Left colon (tissue), 2 donors: ENCODE measurements at places on chromosomes 2 and 18. TPM values are rescaled to one million over a fixed set of nuclear protein-coding genes. Genes with fewer than 3 reads are reported as not detected.

DNA sequence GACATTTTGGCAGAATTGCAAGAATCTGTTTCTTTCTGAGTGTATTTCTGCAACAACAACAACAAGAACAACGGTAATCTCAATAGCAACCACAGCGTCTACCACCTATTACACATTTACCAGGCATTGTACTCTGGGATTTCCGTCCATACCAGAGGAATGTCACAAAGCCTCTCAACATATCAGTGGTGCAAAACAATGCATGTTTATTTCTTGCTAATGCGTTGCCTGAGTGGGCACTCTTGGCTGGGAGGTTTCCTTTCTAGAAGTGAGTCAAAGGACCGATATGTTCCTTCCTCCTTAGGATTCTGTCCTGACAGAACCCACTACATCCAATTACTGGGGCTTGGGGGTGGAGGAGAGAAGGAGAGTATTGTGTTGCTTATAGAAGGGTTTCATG, 585.6 kb downstream of the TSN start:
- no peak for DNase-seq

DNA sequence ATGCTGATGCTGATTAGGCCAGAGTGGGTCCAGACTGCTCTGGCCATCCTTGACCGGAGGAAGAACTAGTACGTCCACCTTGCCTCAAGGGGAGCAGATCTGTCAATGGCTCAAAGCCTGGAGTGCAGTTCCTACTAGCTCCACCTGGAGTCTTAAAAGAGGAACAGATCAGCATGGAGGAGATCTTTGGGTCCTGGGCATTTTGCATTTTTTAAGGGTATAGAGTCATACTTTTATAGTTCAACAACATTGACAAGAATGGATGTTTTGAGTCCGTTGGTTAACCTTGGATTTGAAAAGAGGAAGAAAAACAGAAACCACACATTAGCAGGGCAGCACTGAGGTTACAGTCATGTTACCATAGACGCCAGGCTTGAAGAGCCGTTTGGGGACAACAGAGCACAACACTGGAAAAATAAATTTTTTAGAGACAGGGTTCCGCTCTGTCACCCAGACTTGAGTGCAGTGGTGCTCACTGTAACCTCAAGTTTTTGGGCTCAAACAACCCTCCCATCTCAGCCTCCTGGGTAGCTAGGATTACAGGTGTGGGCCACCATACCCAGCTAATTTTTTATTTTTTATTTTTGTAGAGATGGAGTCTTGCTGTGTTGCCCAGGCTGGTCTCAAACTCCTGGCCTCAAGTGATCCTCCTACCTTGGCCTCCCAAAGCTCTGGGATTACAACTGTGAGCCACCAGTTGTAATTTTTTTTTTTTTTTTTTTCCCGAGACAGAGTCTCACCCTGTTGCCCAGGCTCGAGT, 78.5 kb downstream of the PRKCE start:
- DNase-seq: no peak

DNA sequence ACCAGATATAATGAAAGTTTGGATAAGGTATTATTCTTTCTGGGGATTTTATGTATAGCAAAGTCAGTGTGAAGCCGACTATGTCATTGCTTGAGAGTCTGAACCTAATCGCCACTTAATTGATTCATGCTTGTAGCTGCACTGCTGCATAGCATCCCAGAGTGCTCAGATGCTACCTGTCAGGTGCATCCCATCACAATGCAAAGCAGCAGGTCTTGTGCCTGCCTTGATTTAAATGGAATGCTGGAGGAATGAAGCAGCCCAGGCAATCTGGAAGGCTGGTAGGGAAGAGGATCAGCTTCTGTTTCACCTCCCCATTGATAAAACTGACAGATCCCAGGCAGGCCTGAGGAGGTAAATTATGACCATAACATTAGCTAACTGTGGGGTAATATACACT, 40.4 kb upstream of the ATIC start:
- DNase-seq: no peak

GRCh38 chr2:74845991-74846390, 12.1 kb downstream of the HK2 start:
- no peak for DNase-seq

DNA sequence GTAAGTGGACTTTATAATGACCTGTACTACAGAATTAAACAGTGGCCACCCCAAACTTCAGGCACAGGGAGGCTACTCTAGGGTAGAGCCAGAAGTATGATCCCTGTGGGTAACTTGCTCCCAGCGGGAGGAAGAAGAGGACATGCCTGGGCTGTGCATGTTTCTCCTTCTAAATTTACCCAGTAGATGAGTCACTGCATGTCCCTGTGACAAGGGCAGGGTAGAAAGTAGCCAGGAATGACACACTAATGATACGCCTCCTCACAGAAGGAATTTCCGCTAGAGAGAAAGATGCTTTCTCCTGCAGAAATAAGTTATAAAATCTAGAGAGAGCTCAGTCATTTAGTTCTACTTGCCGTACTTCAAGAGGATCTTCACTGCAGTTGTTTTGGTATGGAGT, 7.5 kb downstream of the ACYP2 start:
- no peak for DNase-seq

DNA sequence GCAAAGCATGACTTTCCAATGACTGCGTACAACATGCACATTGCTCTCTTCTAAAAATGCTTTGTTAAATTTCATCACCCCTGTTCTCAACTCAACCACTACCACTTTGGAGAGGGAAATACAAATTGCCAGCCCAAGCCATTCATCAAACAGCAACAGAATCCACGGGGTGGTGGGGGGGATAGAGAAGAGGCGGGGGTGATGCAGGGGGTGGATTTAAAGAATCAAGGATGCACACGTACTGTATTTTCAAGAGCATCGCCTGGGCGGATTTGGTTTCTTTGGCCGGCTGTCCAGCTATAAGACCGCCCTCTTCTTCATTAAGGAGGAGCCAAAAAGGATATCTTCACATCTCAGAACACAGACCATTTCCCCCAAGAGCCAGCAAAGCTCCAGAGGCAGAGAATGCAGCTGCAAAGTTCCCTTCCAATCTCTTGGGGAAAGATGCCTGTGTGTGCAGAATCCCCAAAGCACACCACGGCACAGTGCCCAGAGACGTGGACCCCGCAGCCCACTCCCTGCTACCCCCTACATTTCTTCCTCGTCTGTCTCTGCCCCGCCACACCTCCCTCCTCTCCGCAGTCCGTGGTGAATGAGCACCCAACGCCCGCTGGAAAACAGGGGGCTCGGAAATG, 977 bp downstream of the SLC8A1 start:
- peak; percentile 16 for DNase-seq

GRCh38 chr2:203820969-203821368, 46.6 kb upstream of the CTLA4 start:
- DNase-seq: no peak

DNA sequence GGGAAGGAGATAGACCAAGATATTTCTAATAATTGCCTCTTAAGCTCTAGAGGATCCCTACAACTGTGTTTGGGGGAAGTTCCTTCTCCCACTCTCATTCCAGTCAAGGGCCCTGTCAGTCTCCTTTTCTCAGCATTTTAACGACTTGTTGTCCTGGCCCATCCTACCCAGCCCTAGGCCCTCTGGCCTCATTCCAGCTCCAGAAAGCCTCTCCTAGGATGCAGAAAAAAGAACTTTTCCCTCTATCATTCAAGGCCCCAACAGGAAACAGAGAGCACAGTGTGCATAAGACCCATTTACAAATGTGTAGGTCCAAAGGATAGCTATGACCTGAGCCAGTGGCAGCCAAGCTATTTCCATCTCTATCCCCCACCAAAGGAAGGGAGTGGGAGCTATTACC, 14.0 kb downstream of the PKDCC start:
- DNase-seq: no peak

DNA sequence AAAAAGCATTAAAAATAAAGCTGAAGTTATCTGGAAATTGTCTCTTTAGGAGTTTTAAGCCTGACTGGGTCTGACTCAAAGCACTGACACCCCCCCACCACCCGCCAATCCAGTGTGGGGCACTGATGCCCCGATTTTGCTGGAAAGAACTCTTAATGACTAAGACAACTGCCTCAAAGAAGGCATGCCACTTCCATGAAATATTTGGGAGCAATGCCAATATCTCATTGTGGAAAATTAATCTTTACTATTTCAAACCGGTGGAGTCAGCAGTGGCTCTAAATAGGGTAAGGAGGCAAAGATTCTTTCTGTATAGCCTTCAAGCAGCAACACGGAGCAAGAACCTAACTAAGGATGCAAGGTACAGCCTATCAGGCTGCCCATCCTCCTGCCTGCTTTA, 4.5 kb downstream of the FKBP7 start:
- no peak for DNase-seq

GRCh38 chr2:85160966-85161960, 28.1 kb downstream of the TCF7L1 start:
- no peak for DNase-seq

- no peak for DNase-seq
These were observed 23.9 kb upstream of the GPR155 start for GRCh38 chr2:174510583-174511189.

- no peak for DNase-seq
These were observed 12.5 kb upstream of the HNRNPLL start for GRCh38 chr2:38615237-38615636.

DCDC2C gene
- not detected for total RNA-seq

SLC66A2 gene
- total RNA-seq: 59.4 TPM

KATNAL2 gene
- 2.1 TPM for total RNA-seq

UGT1A4 gene
- total RNA-seq: 4.0 TPM

OTOF gene
- not detected for total RNA-seq

HOXD12 gene
- total RNA-seq: not detected

POTEC gene
- not detected for total RNA-seq

DHX57 gene
- total RNA-seq: 9.6 TPM

LOXL3 gene
- total RNA-seq: 3.4 TPM
